ENCODE measurements at places on chromosomes 2 and 18.

- no peak for DNase-seq
Observed at GRCh38 chr2:64626963-64627760, 26.6 kb downstream of the SERTAD2 start.

DNA sequence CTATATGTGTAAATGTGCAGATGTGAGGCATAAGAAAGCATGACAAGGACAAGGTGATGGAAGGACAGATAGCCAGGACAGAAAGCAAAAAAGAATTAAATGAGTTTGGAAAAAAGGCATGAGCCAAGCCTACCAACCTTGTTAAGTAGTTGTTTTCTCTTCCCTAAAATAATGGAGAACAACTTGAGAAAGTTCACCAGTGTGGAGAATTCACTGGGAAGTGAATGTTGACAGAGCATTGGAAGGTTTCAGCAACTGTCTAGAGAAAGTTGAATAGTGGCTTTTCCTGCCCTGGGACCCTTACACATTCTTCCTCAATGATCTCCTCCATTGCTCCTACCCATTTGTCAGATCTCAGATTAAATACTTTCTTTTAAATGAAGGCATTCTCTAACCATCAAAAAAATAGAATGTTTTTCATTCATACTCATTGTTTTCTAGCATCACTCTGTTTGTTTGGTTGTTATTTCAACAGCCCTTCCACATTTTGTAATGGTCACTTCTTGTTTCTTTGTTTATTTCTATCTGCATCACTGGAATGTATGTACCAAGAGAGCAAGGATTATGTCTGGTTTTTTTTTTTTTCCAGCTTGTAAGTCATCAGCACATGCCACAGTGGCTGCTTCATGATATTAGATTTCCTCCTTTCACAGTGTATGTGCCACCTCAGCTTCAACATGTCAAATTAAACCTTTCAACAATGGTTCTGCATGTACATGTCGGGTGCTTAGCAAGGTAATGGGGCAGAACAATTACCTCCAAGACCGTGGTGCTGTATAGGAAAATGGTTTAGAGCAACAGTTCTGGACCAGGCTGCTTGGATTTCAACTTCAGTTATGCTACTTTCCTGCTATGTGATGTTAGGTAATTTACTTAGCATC is 586.0 kb upstream of the VRK2 start:
- DNase-seq: no peak

DNA sequence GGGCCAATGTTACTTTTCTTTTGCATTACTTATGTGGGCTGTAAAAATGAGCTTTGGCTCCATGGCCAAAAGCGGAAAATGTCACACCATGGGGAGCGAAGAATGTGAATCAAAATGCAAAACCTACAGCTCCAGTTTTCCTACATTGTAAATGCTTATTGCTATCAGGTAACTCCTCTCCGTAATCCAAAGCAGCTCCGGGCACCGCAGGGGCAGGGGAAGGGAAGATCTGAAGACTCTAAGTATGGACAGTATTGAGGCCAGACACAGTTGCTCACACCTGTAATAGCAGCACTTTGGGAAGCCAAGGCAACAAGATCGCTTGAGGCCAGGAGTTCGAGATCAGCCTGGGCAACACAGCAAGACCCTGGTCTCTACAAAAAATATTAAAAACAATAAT is 7.1 kb upstream of the AGFG1 start:
- no peak for DNase-seq

DNA sequence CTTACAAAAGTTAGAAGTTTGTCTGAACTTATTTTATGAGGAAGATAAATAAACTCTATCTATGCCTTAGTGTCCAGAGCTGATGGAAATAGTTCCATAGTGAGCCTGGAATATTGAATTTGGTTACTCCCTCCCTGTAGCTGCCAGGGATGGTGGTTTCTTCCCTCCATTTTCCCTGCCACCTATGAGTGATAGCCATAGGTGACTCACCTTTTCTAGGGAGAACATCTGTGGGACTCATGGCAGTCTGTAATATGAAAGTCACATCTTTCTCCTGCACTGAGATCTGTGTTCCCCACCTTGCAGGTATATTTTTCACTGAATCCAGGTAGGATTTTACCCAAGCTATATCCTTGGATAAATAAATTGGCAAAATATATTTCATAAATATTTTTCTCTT is 148.8 kb downstream of the TPGS2 start:
- no peak for DNase-seq

DNA sequence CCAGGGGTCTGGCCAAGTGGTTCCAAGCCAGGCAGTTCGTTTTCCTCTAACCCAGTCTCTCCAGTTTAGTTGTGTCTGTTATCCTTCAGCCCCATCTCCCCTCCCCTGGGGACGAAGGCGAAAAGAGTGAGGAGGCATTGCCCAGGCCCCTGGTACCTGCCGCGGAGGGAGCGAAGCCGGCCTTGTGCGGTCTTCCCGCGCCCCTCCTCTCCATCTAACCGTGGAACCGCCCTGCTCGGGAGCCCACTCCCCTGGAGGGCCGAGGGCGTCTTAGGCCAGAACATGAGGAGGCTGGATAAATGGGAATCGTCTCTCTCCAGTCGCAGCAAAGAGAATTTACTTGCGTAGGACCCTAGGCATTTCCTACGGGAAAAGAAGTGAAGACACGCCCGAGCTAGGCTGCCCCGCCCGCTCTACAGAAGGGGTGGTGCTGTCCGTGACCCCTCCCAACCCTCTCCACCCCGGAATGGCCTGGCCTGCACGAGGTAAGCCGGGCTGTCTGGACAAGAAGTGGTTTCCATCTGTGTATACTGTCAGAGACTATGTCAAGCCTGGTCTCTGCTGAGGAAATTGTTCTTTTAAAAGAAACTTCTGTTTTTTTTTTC is 156.2 kb downstream of the MIB1 start:
- no peak for DNase-seq

- no peak for DNase-seq
Observed at GRCh38 chr2:63856303-63856603, 14.6 kb downstream of the UGP2 start.

DNA sequence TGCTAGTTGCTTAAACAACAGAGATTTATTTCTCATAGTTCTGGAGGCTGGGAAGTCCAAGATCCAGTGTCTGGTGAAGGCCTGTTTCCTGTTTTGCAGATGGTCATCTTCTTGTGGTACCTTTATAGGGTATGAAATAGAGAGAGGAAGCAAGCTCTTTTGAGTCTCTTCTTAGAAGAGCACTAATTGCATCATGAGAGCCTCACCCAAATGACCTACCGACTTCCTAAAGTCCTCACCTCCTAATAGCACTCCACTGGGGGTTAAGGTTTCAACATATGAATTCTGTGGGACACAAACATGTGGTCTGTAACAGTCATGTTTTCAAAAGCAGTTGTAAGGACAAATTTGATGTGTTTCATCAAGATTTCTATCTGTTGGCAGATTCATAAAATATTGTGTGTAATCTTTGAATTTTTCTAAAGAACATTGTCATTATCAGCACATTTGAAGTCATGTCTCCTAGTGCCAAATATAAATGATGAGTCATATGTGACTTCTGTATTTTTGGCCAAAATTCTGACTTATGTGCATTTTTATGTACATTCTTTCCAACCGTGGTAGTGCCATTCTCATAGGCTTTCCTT is 45.3 kb downstream of the CD28 start:
- DNase-seq: no peak

GRCh38 chr2:72911256-72911655 is 6.1 kb upstream of the EMX1 start:
- no peak for DNase-seq

- DNase-seq: no peak
Observed at GRCh38 chr2:40332191-40332826, 119.6 kb downstream of the SLC8A1 start.

GRCh38 chr2:235238537-235238936 is 255.3 kb upstream of the AGAP1 start:
- no peak for DNase-seq

- no peak for DNase-seq
Observed at GRCh38 chr2:127636248-127637235, 9.4 kb upstream of the GPR17 start.

DNA sequence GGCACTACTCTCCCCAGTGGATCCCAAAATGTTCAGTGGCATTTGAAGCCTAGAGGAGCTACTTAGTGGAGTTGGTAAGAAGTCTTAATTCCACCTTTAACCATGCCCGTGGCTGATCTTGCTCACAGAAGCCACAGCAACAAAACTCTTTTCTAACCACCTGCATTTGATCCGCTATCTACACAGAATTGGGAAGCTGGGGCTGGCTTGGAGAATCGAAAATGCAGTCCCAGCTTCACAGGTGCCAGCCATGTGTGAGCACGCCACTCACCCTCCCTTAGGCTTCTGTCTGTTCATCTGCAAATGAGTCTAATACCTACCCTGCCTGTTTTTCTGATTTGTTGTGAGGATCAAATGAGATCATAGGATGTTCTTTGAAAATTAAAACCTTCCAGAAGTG is 182.6 kb downstream of the BCL11A start:
- DNase-seq: no peak

DNA sequence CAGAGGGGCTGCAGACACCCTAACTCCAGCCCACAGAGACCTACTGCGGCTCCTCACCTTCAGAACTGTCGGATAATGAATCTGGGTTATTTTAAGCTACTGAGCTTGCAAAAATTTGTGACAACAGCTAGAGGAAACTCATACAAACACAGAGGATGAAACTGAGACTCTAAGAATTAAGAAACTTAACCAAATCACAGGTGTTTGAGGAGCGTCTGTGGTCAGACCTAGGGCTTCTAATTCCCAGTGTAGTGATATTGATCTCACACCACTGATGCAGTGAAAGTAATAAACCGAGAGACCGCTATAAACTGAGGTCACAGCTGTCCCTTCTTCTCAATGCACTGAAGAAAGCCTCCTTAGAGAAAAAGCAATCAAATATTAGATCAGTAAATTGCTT is 110.1 kb downstream of the RGPD3 start:
- DNase-seq: no peak

GRCh38 chr2:28234807-28235206 is 157.9 kb upstream of the FOSL2 start:
- no peak for DNase-seq

- no peak for DNase-seq
Observed at GRCh38 chr2:228373191-228373590, 191.7 kb upstream of the SPHKAP start.

DNA sequence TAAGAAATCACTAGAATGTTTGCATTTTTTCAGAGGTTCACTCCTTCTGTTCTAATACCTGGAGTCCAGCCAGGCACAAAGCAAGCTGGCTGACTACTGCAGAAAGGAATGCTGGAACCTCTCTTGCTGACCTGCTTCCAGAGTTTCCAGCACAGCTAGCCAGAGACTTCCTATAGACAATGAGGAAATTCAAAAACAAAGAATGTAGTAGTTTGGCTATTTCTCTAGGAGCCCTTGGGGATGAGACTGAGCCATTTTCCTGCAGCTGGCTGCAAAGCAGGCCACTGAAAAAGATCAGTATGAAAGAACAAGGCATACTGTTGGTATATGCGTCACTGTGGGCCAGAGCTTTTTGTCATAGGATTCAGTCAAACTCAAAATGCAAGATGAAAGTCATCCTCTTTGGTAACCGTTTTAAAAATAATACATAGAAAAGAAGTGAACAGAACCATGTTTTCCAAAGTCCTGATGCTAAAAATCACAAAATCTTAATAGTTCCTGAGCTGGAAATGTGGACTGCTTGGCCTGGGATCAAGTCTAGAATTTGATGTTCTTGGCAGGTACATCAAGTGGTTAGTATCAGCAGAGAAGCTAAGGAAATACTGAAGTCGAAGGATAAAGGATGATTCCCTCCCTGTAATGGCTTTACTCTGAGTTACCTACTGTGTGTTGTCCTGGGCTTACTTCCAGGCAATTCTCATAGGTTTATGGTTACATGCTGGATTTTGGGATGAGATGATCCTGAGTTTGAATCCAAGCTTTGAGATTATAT is 9.0 kb upstream of the DSEL start:
- no peak for DNase-seq

- DNase-seq: no peak
Observed at GRCh38 chr18:39491408-39491807, 1925.8 kb upstream of the CELF4 start.
